Esophagus squamous epithelium (tissue), 5 donors: ENCODE measurements at places on chromosomes 13 and 19.

- no peak for DNase-seq
These were observed 4.2 kb upstream of the TNNI3 start for GRCh38 chr19:55161571-55162322.

- no peak for DNase-seq
These were observed at the start of gene TMEM91 for GRCh38 chr19:41376241-41376997. Gene TMEM91, plus strand, starts transcription at chr19:41376533. Its CDS starts 1,777 bp downstream, at chr19:41378310.

DNA sequence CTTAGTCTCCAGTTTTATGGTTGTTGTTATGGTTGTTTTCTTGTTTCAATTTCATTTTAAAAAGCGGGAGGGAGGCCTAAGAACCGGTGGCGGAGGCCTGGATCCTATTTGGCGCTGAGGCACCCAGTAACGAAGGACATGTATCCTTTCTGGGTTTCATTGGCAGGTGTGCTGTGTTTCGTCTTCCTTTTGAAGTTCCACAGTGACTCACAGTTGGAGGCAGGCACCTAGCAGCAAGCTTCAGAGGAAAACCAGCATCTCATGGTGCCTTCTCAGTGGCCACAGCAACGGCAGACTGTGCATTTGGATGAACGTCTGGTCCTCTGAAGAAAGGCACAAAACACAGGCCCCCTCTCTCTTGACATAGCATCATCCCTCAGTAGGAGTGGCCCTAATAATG is 697.2 kb downstream of the EFNB2 start:
- no peak for DNase-seq

- DNase-seq = no peak
These were observed 790 bp downstream of the TPM4 start for GRCh38 chr19:16076958-16077611.

DNA sequence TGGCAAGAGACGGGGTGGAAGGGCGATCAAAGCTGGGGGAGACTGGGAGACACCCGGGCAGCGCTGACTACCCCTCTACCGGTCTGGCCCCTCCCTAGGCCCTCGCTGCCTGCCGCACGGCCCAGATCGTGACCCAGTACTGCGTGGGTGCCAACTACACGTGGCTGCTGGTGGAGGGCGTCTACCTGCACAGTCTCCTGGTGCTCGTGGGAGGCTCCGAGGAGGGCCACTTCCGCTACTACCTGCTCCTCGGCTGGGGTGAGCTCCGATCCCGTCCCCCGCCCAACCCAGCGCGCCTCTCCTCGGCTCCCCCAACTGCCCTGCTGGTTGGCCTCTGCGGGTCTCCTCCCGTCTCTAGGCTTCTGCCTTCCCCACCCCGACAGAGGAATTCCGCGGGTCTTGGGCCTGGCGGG is 8.8 kb downstream of the GIPR start:
- DNase-seq = no peak

GRCh38 chr13:93472296-93472695 is 245.7 kb downstream of the GPC6 start:
- DNase-seq = no peak
